ENCODE measurements at places on chromosomes 16 and 17.
A peak's percentile ranks its signal among the peaks of the same experiment; 100 is the strongest.

GRCh38 chr16:53608094-53608493 lies 95.6 kb downstream of the RPGRIP1L start:
- no peaks in the 10 kb centered on the region for H3K4me1 ChIP-seq
- no peak overlapping the region for H3K27ac ChIP-seq
- DNase-seq = no peak
- no peaks in the 10 kb centered on the region for H3K27me3 ChIP-seq

DNA sequence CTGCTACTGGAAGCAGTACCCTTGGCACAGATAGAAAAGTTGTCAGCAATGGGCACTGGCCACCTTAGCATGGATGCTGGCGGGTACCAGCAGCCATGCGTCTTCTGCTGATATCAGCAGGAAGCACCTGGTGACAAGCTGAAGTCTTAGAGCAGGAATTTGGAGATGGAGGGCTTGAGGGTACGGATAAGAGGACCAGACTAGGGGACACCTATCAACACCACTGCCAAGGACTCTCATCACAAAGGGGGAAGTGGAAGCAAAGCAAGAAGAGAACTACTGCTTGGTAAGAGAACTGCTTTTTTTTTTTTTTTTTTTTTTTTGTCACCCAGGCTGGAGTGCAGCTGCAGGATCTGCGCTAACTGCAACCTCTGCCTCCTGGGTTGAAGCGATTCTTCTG lies 35.4 kb upstream of the LYRM9 start:
- no peaks in the 10 kb centered on the region for H3K27me3 ChIP-seq
- no peak overlapping the region for H3K27ac ChIP-seq
- no peaks in the 10 kb centered on the region for H3K4me1 ChIP-seq
- H3K4me3 ChIP-seq = no peak overlapping the region

GRCh38 chr16:13038591-13038990 lies 137.2 kb downstream of the SHISA9 start:
- no peaks in the 10 kb centered on the region for H3K4me1 ChIP-seq
- no peaks in the 10 kb centered on the region for H3K36me3 ChIP-seq
- no peaks in the 10 kb centered on the region for H3K27me3 ChIP-seq
- no peak overlapping the region for H3K27ac ChIP-seq
- H3K4me3 ChIP-seq = no peak overlapping the region

- DNase-seq = no peak
- H3K4me3 ChIP-seq = no peak overlapping the region
Observed at GRCh38 chr17:2380950-2381649, 19.8 kb downstream of the MNT start.

GRCh38 chr17:19656336-19656735 lies 7.8 kb downstream of the ALDH3A2 start:
- no peaks in the 10 kb centered on the region for H3K27me3 ChIP-seq
- no peak overlapping the region for H3K4me3 ChIP-seq
- H3K4me1 ChIP-seq = peaks cover 4% of the 10 kb centered on the region
- no peak overlapping the region for H3K27ac ChIP-seq

DNA sequence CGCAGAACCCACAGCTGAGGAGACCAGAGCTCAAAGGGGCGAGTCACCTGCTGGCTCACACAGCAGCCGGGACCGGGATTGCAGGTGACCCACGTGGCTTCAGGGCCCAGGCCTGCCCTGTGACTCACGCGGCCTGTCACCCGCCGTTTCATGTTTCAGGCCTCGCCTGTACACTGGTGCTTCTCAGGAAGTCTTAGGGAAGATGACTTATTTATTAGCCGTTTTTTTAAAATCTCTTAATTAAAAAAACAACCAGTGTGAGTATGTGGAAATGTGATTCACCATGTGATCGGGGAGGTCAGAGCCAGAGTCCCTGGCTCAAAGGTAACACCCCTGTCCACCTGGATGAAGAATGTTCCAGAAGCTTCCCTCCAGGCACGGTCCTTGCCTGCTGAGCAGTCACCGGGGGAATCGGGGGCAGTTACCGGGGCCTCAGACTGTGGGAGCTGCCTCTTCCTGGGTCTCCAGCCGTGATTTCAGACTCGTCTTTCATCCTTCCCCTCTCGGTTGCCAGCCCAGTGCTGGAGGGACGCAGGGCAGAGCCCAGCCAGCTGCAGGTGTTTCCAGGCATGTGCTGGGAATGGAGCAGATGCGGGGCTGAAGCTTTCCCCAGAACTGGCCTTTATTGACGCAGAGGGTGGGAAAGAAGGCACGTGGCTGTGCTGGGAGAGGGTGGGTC lies 49.3 kb downstream of the CMIP start:
- H3K27me3 ChIP-seq = no peaks in the 10 kb centered on the region
- peak; percentile 78 for DNase-seq
- no peak overlapping the region for H3K4me3 ChIP-seq
- H3K27ac ChIP-seq = no peak overlapping the region
- H3K36me3 ChIP-seq = no peaks in the 10 kb centered on the region

DNA sequence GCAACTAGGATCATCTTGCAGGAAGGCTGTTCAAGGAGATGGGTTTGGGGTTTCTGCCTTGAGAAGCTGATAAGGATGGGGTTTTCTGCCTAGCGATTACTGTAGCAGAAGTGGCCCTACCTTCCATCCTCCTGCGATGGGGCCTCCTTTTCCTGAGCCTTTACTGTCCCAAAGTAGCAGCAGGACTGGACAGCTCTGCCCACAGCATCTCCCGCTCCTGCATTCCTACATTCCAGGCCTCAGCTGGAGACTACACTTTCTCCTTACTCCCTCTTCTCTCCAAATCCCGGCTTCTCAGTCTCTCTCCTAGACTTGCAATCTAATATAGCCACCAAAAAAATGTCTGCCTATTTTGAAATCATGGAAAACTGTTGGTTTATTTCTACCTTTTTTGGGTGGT lies 355.4 kb downstream of the CA10 start:
- H3K36me3 ChIP-seq = no peaks in the 10 kb centered on the region
- peaks cover 3% of the 10 kb centered on the region for H3K27me3 ChIP-seq
- no peaks in the 10 kb centered on the region for H3K4me1 ChIP-seq
- no peak for DNase-seq

GRCh38 chr17:72642720-72643119 lies 449.8 kb downstream of the SLC39A11 start:
- no peak for DNase-seq
- no peak overlapping the region for H3K4me3 ChIP-seq
- no peak overlapping the region for H3K27ac ChIP-seq
- no peaks in the 10 kb centered on the region for H3K4me1 ChIP-seq
- no peaks in the 10 kb centered on the region for H3K36me3 ChIP-seq

DNA sequence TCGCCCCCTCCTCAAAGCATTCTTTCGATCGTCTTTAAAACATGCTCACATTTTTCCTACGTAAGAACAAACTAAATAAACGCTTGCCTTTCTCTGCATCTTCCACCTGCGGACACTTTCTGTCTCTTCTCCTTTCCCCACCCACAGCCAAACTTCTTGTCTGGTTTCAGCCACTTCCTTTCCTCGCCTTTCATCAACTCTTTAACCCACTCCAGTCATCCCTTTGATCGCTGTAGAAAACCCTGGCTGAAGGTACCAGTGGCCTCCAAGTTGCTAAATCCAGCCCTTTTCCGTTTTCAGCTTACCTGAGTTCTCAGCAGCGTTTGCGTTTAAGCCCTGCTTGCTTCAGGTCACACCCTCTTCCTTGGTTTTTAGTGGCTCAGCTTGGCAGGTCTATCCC lies 483 bp downstream of the RPA1 start:
- peak overlapping the region; percentile 76 for H3K4me3 ChIP-seq
- H3K27ac ChIP-seq = peak overlapping the region; percentile 27
- no peaks in the 10 kb centered on the region for H3K4me1 ChIP-seq
- no peaks in the 10 kb centered on the region for H3K36me3 ChIP-seq
- no peaks in the 10 kb centered on the region for H3K27me3 ChIP-seq

- H3K27me3 ChIP-seq = no peaks in the 10 kb centered on the region
- peak overlapping the region; percentile 72 for H3K4me3 ChIP-seq
- H3K36me3 ChIP-seq = no peaks in the 10 kb centered on the region
- no peaks in the 10 kb centered on the region for H3K4me1 ChIP-seq
- no peak overlapping the region for H3K27ac ChIP-seq
Observed at GRCh38 chr17:7834542-7834956, 532 bp downstream of the KDM6B start.

GRCh38 chr16:88866151-88866920 lies at the start of gene PABPN1L:
PABPN1L (minus strand) TSS chr16:88866660; CDS start chr16:88866606, 54 bp downstream.
- no peak for DNase-seq
- H3K4me1 ChIP-seq = no peaks in the 10 kb centered on the region
- H3K27ac ChIP-seq = no peak within 1 kb of the TSS
- no peaks in the 10 kb centered on the region for H3K36me3 ChIP-seq
- H3K4me3 ChIP-seq = no peak within 1 kb of the TSS

DNA sequence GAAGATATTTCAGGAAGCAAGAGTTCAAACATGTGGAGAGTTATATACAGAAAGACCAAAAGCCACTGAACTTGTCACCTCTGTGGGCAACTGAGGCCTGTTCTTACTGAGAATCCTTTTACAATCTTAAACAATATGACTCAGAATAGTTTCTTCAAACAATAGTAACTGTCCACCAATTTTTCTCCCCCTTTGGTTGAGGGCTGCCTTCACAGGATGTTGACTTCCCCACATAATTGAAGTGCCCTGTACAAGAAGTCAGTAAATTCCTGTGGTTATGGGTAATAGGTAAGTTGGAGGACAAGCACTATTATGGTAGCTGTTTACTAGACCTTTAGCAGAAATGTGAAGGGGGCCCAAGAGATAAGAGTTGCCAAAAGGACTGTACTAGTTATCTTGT lies 215.8 kb downstream of the CDH8 start:
- H3K27me3 ChIP-seq = no peaks in the 10 kb centered on the region
- no peak for DNase-seq
- H3K36me3 ChIP-seq = no peaks in the 10 kb centered on the region
- no peaks in the 10 kb centered on the region for H3K4me1 ChIP-seq
- no peak overlapping the region for H3K4me3 ChIP-seq
- no peak overlapping the region for H3K27ac ChIP-seq

DNA sequence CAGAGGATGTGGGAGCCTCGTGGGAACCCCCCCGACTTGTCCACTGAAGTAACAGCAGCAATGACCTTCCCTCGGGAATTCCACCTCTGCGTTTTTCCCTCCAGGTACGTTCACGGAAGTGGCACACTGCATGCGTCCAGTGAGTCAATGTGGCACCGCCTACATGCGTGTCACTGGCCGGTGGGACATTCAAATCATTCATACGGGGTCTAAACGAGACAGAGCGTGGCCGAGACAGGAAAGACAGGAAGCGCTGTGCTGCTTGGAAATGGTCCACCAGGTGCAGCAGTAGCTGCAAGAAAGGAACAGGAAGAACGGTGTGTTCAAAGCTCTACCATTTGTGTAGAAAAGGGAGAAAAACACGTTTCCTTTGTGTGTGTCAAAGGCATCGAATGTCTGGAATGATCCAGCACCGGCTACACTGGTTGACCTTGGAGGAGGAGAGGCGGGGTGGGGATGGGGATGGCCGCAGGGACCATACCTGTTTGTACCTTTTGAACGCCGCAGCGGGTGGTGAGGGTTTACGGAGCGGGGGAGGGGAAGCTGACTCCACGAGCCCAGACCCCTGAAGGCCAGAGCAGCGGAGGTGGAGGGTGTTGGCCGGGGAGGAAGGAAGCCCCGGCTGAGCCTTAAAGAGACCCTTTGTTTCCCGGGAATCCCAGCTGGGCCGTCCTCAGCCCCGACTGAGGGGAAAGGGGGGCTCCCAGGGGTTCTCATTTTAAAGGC lies 1.7 kb upstream of the PGAP6 start:
- H3K27me3 ChIP-seq = no peaks in the 10 kb centered on the region
- H3K4me3 ChIP-seq = no peak overlapping the region
- peak; percentile 50 for DNase-seq
- no peak overlapping the region for H3K27ac ChIP-seq
- no peaks in the 10 kb centered on the region for H3K36me3 ChIP-seq

- H3K27ac ChIP-seq = no peak overlapping the region
- H3K4me1 ChIP-seq = no peaks in the 10 kb centered on the region
- H3K4me3 ChIP-seq = no peak overlapping the region
- peaks cover 2% of the 10 kb centered on the region for H3K36me3 ChIP-seq
- DNase-seq = no peak
Observed at GRCh38 chr17:565521-565920, 149.1 kb downstream of the VPS53 start.

DNA sequence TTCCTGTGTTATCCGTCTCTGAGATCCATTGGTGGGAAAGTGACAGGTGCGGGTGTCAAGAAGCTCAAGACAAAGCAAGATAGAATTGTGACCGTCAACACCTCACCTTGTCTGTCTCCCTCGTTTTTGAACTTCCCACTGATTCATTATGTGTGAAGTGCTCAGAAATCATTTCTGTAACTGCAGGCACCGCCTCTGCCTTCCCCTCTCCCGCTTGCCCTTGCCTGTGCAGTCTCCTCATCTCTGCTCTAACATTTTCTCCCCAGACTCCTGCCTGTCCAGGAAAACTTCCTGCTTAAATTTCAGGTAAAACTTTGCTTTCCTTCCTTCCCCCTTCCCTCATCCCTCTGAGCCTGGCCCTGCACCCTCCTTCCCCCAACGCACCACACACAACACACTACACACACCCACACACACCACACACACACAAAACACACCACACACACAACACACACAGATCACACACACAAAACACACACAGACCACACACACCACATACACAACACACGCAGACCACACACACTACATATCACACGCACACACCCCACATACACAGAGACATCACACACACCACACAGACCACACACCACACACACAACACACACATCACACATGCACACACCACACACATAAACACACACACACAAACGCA lies 25.7 kb downstream of the CALB2 start:
- no peak for DNase-seq
- no peak overlapping the region for H3K4me3 ChIP-seq
- H3K36me3 ChIP-seq = no peaks in the 10 kb centered on the region
- no peak overlapping the region for H3K27ac ChIP-seq
- no peaks in the 10 kb centered on the region for H3K4me1 ChIP-seq

GRCh38 chr16:22764662-22765327 lies 49.2 kb upstream of the HS3ST2 start:
- no peaks in the 10 kb centered on the region for H3K36me3 ChIP-seq
- no peak for DNase-seq
- H3K4me1 ChIP-seq = peaks cover 5% of the 10 kb centered on the region
- no peak overlapping the region for H3K4me3 ChIP-seq

GRCh38 chr16:64962786-64963185 lies 159.1 kb downstream of the CDH11 start:
- H3K4me3 ChIP-seq = no peak overlapping the region
- H3K27me3 ChIP-seq = no peaks in the 10 kb centered on the region
- H3K27ac ChIP-seq = no peak overlapping the region

- no peak overlapping the region for H3K4me3 ChIP-seq
- H3K27ac ChIP-seq = no peak overlapping the region
- H3K36me3 ChIP-seq = no peaks in the 10 kb centered on the region
- H3K27me3 ChIP-seq = no peaks in the 10 kb centered on the region
Observed at GRCh38 chr17:44972953-44973352, 4.8 kb upstream of the C1QL1 start.

GRCh38 chr17:68399638-68400403 lies 57.5 kb downstream of the WIPI1 start:
- H3K36me3 ChIP-seq = no peaks in the 10 kb centered on the region
- H3K27me3 ChIP-seq = no peaks in the 10 kb centered on the region
- H3K27ac ChIP-seq = no peak overlapping the region
- DNase-seq = no peak
